ENCODE measurements at places on chromosomes 3 and 15.

DNA sequence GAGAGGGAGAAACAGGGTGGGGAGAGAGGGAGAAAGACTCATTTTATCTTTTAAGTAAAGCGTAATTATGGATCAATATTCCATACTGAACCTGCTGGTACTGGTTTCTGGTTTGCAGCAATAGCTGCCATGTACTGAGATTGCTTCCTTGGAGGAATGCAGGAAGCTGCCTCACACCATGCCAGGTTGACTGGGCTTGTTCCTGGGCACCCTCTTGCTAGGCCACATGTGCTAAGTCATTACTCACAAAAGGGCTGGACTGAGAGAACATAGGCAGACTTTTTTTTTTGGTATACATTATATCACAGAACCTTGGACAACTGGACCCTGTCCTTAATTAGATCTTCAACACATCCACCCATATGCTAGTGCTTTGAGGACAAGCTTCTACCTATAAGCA lies 193.4 kb downstream of the ZNF621 start:
- peaks cover 8% of the 10 kb centered on the region for H3K27me3 ChIP-seq
- H3K27ac ChIP-seq, result no peak overlapping the region

DNA sequence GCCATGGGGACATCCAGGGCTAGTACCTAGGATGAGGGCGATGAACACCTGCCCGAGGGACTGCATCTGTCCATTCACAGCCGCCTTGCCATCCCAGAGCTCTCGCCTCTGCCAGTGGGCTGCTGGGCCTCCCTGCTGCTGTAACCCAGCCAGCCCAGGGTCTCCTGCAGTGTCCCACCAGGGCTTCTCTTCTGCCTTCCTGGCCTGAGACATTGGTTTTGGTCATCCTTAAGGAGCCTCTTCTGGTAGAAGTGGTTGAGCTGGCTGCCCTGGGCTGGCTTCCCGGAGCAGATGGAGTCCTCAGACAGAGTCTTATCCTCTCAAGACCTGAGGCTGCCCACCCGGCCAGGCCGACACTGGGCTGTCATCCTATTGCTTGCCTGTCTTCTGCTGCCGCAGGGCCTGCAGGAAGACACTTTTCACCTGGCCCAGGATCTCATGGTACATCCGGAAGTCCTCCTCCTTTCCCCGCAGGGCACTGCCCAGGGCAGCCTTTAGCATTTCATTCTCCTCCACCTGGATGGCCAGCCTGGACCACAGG lies 6.1 kb upstream of the HHATL start:
- H3K4me1 ChIP-seq, result no peaks in the 10 kb centered on the region
- no peaks in the 10 kb centered on the region for H3K27me3 ChIP-seq
- DNase-seq, result no peak
- no peak overlapping the region for H3K27ac ChIP-seq
- H3K36me3 ChIP-seq, result no peaks in the 10 kb centered on the region

- H3K27me3 ChIP-seq, result no peaks in the 10 kb centered on the region
- no peak overlapping the region for H3K4me3 ChIP-seq
- no peaks in the 10 kb centered on the region for H3K4me1 ChIP-seq
- H3K27ac ChIP-seq, result no peak overlapping the region
These were observed 69.7 kb upstream of the UBE3A start for GRCh38 chr15:25508369-25509002.

DNA sequence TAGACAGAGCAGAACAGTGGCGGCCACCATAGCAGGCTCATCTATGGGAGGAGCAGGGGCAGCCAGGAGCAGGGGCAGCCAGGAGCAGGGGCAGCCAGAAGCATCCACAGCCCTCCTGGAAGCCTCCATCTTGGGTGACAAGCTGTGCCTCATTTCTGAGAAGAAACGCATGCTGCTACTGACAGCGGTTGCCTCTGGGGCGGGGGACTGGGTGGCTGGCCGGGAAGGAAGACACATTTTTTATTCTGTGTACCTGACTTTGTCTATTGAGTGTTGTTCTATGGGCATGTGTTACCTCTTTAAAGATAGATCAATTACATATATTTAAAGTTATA lies 71.5 kb upstream of the KLF13 start:
- no peaks in the 10 kb centered on the region for H3K36me3 ChIP-seq
- no peaks in the 10 kb centered on the region for H3K27me3 ChIP-seq
- no peak overlapping the region for H3K4me3 ChIP-seq

- H3K36me3 ChIP-seq, result no peaks in the 10 kb centered on the region
- H3K4me1 ChIP-seq, result peaks cover 73% of the 10 kb centered on the region
- peak; percentile 29 for DNase-seq
- peak overlapping the region; percentile 71 for H3K4me3 ChIP-seq
- peaks cover 24% of the 10 kb centered on the region for H3K27me3 ChIP-seq
These were observed 602 bp upstream of the BAHD1 start for GRCh38 chr15:40439960-40440742.

GRCh38 chr3:62965311-62965710 lies 90.1 kb upstream of the CADPS start:
- no peaks in the 10 kb centered on the region for H3K36me3 ChIP-seq
- H3K27ac ChIP-seq, result no peak overlapping the region
- H3K4me1 ChIP-seq, result no peaks in the 10 kb centered on the region
- H3K27me3 ChIP-seq, result no peaks in the 10 kb centered on the region
- no peak overlapping the region for H3K4me3 ChIP-seq
- no peak for DNase-seq

DNA sequence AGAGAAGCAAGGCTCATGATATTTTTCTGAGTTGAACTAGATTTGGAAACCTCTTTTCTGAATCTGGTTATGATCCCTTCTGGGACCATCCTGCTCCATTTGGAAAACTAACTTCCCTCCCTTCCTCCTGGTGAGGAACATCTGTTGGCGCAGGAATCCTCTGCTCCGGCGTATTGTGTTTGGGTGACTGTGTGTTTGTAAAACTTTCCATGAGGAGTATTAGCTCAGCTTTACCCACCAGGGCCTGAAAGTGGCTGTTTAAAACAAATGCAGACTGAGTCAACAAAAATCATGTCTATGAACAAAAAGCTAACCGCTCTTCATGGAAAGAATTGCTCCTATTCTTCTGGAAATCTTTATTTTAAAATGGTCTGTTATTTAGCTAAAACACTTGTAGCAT lies 17.7 kb downstream of the STARD9 start:
- no peak for DNase-seq
- H3K27ac ChIP-seq, result no peak overlapping the region
- H3K4me3 ChIP-seq, result no peak overlapping the region

DNA sequence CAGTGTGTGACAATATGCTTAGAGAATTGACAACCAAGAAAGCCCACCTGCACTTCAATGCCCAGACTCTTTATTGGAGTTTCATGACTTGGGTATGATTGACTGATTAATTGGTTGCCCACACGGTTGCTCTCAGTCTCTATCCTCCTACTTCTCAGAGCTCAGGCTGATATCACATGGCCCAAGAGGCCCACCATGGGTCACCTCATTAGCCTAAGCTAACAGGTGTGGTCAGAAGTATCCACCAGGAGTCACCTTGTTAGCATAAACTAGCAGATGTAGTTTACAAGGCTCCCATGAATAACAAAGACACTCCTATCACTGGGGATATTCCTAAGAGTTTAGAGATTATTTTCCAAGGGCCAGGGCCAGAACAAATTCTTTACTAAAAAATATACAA lies 120.2 kb upstream of the MBNL1 start:
- no peaks in the 10 kb centered on the region for H3K4me1 ChIP-seq
- no peak overlapping the region for H3K4me3 ChIP-seq
- no peaks in the 10 kb centered on the region for H3K27me3 ChIP-seq
- H3K27ac ChIP-seq, result no peak overlapping the region
- H3K36me3 ChIP-seq, result no peaks in the 10 kb centered on the region

GRCh38 chr3:60490992-60491391 lies 760.3 kb downstream of the FHIT start:
- H3K27me3 ChIP-seq, result no peaks in the 10 kb centered on the region
- no peak overlapping the region for H3K4me3 ChIP-seq
- no peak overlapping the region for H3K27ac ChIP-seq
- no peaks in the 10 kb centered on the region for H3K36me3 ChIP-seq
- DNase-seq, result no peak

DNA sequence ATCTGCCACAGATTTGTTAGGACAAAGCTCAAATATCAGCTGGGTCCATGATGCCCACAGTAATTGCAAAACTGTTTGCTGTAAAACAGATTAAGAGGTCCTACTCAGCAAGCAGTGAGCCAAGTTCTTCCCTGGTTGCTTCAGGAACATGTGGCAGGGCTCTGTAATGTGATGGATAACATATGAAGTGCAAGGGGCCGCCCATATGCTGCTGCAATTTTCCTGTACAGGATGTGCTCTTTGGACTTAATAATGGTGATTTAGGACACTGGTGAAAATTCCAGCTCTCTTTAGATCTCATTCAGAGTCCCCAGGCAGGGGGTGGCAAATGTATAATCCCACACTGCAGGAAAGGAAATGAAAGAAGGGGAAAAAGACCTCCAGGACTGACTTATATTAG lies 289.4 kb downstream of the LSAMP start:
- no peak for DNase-seq
- no peaks in the 10 kb centered on the region for H3K4me1 ChIP-seq
- no peaks in the 10 kb centered on the region for H3K27me3 ChIP-seq
- no peak overlapping the region for H3K4me3 ChIP-seq

GRCh38 chr3:164387236-164387635 lies 691.1 kb downstream of the SI start:
- DNase-seq, result no peak
- no peak overlapping the region for H3K27ac ChIP-seq
- H3K4me3 ChIP-seq, result no peak overlapping the region

DNA sequence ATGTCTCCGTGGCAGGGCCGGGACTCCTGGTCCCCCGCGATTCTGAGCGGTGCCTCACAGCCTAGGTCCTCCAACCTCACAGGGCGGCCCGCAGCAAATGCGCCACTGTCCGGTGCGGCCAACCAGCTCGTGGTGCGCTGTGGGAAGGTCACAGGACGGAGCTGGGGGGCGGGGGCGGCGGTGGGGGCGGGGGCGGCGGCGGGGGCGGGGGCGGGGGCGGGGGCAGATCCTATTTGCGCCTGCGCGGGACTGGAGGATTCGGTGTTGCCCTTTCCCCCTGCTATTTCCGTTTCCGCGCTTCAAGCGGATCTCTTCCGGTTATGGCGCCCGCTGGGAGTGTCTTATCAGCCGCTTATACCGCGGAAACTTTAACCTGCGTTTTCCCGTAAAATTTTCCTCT lies 106.7 kb upstream of the SNRPN start:
- H3K4me1 ChIP-seq, result no peaks in the 10 kb centered on the region
- H3K36me3 ChIP-seq, result no peaks in the 10 kb centered on the region
- no peak for DNase-seq
- H3K4me3 ChIP-seq, result peak overlapping the region; percentile 25

GRCh38 chr3:160003520-160004128 lies 15.0 kb downstream of the IL12A start:
- H3K4me1 ChIP-seq, result no peaks in the 10 kb centered on the region
- no peaks in the 10 kb centered on the region for H3K36me3 ChIP-seq
- DNase-seq, result no peak

- H3K27me3 ChIP-seq, result no peaks in the 10 kb centered on the region
- H3K27ac ChIP-seq, result no peak overlapping the region
- DNase-seq, result no peak
- no peak overlapping the region for H3K4me3 ChIP-seq
- H3K36me3 ChIP-seq, result no peaks in the 10 kb centered on the region
These were observed 8.8 kb downstream of the STARD9 start for GRCh38 chr15:42584031-42584765.

DNA sequence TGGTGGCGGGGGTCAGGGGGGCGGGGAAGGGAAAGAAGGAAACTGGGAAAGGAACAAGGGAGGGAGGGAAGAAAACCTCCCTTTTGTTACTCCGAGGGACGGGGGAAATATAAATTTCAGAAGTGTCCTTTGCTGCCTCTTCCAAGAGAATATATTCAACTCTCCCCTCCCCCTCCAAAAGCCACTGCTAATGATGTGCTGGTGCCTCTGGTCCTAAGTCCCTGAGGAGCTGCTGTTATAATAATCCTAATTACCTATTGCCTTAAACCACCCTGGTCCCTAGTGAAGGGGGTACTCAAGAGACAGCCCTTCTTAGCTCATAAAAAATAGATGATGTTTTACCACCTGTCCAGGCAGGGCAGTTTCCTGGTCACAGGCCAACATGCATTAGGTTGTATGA lies 118.3 kb upstream of the TRIM42 start:
- H3K27ac ChIP-seq, result no peak overlapping the region
- H3K27me3 ChIP-seq, result no peaks in the 10 kb centered on the region
- no peak for DNase-seq
- H3K4me3 ChIP-seq, result no peak overlapping the region
- H3K4me1 ChIP-seq, result no peaks in the 10 kb centered on the region

DNA sequence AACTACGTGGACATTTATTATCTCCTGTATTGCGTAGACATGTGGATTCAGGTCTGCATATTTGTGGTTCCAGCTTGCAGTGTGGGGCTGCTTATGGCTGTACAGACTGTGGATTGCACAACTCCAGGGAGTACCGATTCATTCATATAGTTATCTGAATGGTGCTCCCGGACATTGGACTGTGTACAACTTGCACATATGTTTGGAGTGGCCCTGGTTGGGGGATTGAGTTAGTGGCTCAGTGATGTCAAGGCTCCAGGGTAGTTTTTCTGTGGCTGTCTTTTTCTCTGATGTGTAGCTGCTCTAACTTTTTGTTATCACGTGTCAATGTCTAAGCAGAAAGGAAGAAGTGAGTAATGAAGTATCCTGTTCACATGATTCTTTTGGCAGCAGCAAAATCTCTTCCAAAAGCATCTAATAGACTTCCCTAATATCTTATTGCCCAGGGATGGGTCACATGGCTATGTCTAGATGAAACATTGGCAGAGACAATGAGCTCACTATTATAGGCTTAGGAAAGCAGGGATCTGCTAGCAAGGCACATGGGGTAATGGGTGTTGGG lies 15.8 kb downstream of the ST3GAL6 start:
- peak; percentile 51 for DNase-seq
- H3K4me1 ChIP-seq, result no peaks in the 10 kb centered on the region
- H3K27ac ChIP-seq, result no peak overlapping the region

DNA sequence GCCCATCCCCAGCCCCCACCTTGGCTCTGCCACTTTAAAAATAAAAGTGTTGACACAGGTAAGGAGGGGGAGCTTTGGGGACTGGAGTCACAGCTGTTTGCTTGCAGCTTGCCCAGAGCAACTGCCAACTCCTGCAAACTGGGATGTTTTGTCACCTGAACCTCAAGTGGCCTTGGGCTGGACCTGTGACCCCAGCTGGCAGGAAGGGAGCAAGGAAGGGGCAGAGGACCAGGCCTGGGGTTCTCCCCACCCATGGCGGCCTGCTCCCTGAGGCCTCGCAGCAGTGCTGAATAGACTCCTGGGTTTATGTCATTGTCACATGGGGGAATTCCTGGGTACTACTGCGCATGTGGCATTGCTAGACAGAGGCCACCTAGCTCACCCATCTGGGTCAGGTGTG lies 246.9 kb upstream of the TLE3 start:
- DNase-seq, result no peak
- H3K4me3 ChIP-seq, result no peak overlapping the region
- H3K27me3 ChIP-seq, result no peaks in the 10 kb centered on the region
- H3K27ac ChIP-seq, result no peak overlapping the region

DNA sequence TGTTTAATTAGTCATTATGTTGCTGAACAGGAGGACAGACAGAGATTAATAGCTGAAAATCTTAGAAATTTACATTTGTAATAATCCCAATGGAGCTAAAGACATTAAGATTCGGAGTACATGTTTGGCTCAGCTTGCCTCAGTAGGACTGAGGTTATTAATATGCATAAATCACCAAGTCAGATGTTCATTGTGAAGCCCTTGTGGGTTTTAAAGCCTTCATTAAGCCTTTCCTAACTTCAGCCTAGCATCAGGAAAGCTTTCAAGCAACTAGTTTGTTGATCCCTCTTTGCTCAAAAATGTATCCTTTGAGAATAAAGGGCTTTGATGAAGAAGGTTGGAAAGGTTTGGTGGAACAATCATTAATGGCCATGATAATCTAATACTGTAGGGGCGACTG lies 178.2 kb upstream of the CGNL1 start:
- H3K27me3 ChIP-seq, result no peaks in the 10 kb centered on the region
- no peak for DNase-seq
- no peak overlapping the region for H3K27ac ChIP-seq
- H3K4me3 ChIP-seq, result no peak overlapping the region
